ENCODE measurements at places on chromosomes 16 and 17. TPM values are rescaled to one million over a fixed set of nuclear protein-coding genes. Genes with fewer than 3 reads are reported as not detected.

GRCh38 chr16:80459966-80460365 is 80.8 kb upstream of the DYNLRB2 start:
- DNase-seq, result no peak

DNA sequence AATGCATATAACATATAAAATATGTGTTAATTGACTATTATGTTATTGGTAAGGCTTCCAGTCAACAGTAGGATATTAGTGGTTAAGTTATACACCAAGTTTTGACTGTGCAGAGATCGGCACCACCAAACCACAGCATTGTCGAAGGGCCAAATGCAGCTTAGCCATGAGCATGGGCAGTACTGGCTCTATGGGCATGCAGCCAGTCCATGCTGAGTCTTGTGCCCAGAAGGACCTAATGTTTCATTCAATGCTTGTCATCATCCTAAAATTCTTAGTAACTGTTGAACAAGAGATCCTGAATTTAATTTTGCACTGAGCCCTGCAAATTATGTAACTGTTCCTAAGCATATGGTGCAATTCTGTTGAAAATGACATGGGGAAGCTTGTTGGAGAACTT is 233.4 kb upstream of the HS3ST3A1 start:
- no peak for DNase-seq

SLC12A3 gene
- not detected for total RNA-seq

PIRT gene
- total RNA-seq, result under 0.01 TPM

MPV17L gene
- total RNA-seq, result 7.0 TPM

Measured in stomach (tissue), 19 donors.